Erythroblast (primary cell): ENCODE measurements at places on chromosomes 2 and 18.

DNA sequence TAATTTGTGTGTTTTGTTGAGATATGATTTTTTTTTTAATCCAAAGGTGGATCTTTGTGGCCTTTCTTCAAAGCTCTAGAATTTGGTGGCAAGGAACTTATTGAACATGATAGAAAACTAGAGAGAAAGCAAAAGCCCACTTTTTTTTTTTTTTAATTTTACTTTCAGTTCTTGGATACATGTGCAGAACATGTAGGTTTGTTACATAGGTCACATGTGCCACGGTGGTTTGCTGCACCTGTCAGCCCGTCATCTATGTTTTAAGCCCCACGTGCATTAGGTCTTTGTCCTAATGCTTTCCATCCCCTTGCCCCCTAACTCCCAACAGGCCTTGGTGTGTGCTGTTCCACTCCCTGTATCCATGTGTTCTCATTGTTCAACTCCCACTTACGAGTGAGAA, 135.9 kb downstream of the RHBDD1 start:
- DNase-seq: no peak

- DNase-seq: no peak
Observed at GRCh38 chr2:128535953-128536352, 217.3 kb upstream of the HS6ST1 start.

GRCh38 chr2:196220671-196221070, 49.3 kb upstream of the STK17B start:
- DNase-seq: no peak

DNA sequence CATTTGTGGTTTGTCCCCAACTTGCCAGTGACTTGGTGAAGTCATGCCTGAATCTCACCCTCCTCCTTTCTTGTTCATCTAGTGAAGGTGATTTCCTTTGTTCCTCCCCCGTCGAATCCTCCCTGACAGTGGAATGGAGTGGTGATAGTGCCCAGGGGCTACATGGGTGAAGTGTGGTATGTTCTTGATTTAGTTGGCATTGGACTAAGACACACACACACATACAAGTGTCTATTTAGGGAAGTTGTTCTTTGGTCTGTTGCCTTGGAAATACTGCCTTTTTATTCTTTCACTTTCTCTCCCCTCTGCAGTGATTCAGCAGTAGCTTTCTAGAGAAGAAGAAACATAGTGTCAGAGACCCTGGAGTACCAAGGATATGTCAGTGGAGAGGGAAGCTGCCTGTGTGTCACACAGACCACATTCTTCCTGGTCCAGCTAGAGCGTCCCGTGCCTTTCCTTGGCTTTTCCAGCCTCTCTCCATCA, 10.9 kb downstream of the INPP4A start:
- peak; percentile 20 for DNase-seq

DNA sequence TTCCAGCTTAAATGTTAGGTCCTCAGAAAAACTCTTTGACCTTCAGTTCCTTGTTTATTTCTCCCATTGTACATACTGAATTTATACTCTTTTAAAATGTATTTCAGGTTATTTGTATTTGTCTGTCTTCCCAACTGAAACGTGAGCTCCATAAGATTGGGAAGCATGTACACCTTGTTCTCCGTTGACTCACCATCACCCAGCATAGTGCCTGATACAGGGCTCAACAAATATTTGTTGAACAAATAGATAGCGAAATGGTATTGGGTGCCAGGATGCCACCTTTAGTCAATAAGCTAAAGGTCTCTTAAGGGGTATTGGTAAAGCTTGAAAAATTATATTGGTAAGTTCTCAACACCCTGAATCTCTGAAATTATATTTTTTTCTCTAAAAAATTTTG, 1841.3 kb upstream of the CELF4 start:
- DNase-seq: no peak

DNA sequence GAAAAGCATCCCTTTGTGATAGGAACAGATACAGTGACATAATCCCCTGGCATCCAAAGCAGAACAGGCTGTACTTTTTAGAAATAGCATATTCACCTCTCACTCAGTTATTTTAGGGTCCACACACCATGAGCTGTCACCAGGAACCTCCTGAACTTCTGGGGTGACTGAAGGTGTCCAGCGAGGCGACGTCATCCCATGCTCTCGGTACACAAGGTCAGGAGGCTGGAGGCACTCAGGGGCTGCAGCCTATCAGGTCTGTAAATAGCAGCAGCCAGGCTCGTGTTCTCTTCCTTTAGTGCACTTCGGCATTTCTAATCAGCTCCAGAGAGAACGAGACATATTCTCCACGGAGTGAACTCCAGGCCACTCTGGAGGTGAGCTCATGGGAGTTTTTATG, 98.3 kb downstream of the GATA6 start:
- no peak for DNase-seq

- no peak for DNase-seq
Observed at GRCh38 chr2:98383166-98383565, 36.9 kb downstream of the CNGA3 start.

- no peak for DNase-seq
Observed at GRCh38 chr2:76613330-76613729, 902.6 kb upstream of the GCFC2 start.

DNA sequence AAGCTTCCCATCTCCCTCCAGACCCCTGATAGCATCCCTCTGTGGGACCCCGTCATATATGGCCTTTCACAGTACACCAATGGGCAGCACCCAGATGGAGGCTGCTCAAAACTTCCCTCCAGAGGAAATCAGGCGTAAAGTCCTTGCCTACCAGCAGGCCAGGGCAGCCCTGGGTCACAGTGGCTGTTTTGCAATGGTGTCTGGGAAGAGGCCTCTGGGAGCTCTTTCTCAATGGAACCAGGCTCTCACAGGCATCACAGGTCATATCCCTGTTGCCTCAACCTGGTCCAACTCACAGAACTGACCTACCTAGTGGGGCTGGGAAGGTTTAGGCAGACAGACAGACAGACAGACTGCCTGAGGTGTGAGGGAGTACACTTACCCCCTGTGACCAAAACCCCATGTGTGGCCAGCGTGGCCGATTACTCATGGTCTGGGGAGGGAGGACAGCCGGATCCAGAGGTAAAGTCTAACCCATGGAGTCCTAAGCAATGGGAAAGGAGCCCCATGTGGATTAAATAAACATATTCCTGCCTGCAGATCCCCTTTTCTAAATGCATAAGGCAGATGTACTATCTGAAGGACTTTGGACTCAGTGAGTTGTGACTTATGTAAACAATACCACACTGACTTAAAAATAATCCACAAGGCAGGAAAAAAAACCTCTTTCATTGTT, 58.2 kb downstream of the BCL2L11 start:
- DNase-seq: no peak

DNA sequence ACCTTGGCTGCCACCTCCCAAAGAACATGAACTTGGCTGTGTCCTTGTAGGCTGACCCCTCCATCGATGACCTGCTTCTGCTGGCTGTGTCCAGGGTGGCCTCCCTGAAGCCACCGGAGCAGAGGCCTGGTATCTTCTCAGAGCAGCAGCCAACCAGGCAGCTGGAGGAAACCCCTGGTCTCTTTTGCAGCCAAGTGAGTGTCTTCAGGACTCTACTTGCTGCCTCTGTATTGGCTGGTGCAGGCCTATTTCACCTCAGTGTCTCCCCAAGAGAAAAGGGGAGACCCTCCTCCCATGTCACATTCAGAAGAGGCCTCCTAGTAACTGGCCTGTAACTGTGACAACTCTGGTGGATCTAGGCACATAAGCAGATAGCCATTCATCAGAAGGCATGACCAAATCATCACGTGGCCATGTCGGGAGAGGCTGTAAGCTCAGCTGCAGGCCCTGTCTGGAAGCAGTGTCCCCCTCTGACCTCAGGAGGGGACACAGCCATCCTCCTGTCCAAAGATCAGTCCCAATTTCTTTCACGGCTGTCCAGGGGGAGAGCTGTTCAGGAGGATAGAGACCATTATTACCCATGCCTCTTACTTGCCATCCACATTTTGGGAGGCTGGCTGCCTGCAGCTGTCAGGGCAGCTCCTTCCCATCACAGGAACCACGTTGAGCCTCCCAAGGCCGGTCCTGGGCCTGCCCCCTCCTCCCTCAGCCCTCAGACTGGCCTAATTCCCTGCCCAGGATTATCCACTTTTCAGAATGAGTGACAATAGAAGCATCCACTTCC, 20.9 kb upstream of the ROCK2 start:
- DNase-seq: no peak

DNA sequence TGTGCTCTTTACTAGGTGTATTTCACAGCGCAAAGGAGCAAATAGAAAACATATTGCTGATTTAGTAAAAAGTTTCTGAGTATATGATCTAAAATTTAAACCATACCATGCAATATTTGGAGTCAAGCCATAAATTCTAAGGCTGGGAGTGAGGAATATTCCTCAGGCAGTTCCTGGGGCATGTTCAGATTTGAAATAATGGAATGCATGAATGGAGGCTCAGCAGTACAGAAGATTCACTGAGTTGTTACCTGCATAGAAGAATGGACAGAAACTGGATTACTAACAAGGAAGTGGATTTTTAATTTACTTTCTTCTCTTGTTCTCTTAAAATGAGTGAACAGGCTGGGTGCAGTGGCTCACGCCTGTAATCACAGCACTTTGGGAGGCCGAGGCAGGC, 441.0 kb upstream of the MAP2 start:
- DNase-seq: no peak

- no peak for DNase-seq
Observed at GRCh38 chr18:30486856-30487255, 555.7 kb downstream of the DSC3 start.

DNA sequence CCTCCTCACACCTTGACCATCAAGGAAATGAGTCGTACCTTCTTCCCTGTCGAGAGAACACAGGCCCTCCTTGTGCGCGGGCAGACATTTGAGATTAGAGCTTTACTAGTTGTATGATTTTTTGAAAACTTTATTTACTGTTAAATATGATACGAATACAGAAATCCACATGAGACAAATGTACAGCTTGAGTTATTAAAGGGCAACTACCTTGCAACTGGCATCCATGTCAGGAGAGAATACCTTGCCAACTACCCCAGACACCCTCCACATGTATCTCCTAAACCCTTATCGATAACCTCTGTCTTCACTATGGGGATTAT, 28.3 kb downstream of the KLHL23 start:
- no peak for DNase-seq

DNA sequence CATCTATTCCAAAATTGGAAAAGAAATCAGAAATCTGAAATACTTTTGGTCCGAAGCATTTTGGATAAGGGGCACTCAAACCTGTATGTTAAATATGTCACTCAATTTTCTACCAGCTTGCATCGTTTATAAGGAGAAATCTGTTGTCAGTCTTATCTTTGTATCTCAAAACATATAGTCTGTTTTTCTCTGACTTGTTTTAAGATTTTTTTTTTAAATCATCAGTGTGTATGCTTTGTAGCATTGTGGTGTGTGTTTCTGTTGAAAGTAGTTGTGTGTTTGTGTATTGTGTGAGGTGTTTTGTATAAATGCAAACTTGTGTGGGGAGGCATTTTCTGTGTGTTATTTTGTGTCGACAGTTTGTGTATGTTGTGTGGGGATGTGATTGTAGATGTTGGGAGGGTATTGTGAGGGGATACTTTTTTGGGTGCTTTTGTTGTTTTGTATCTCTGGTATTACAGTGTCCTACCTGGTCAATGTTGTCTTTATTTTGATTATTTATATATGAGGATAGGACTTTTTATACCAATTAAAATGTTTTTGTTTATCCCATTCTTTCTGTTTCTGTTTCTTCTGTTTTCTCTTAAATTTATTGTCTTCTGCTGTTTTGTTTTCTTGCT, 30.9 kb downstream of the SMCHD1 start:
- DNase-seq: peak; percentile 34

DNA sequence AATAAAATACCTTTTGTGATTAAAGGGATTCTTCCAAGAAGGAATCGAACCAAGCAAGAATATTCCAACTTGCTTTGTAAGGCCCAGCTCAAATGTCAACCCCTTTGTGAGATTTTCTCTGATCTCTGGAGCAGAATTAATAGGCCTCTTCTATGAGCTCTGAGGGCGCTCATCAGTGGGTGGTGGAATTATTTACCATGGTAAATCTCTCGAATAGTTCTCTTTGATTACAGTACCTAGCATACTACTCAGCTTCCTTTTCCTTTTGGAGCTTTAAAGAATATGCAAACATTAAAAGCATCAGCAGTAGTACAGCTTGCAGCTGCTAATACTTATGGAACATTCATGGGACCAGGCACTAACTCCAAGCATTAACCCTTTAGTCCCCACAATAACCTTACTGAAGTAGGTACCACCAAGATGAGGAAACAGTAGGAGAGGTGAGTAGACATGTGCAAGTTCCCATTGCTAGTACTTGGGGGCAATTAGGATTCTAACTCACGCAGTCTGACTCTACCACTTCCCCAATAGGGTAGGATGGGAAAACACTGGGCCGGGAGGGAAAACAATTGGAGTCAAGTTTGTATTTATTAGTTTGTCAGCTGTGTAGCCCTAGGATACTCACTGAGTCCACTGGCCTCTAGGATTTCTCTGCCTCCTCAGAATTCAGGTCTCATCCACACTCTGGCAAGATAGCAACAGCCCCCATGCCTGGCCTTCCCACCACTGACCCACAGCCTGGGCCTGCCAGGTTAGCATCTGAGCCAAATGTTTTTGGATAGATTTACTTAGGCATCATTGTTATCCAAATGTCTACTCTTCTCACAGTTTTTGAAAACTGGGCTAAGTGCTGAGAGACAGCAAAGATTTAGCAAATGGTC, 21.7 kb downstream of the ADD2 start:
- no peak for DNase-seq

DNA sequence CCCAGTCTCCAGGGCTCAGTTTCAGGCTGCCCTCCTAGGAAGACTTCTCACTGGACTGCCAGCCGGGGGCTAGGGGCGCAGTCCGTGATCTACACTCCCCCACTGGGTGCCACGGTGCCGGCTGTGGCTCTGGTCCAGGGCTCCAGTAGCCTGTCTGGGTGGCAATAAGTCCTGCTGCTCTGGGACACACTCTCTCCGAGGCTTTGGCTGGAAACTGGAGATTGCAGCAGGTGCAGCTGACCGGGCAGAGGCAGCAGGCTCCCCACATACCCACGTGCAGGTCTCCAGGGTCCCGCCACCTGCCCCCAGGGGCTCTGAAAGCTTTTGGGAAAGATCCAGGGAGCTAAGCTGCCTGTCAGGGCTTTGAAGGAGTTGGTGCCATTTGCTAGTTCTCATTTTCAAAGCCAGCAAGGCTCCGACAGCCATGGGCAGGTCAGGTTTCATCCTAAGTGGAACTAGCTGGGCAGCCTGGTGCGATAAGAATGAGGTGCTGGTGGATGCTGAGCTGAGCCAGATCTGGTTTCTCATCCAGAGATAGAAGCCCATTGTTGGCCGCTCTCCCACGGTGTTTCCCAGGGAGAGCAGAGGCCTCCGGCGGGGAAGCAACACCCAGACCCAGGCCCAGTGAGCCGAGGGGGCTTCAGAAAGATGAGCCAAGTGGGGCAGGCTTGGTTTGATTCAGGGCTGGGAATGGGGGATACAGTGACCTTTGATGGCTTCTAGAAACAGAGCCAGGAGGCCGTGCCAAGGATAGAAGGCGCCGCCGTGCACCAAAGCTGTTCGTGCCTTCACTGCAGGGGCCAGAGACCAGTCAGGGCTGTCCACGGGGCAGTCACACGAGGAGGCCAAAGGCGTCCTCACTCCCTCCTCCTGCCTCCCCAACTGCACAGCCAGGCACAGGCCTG, 141.7 kb upstream of the GPC1 start:
- no peak for DNase-seq
